ENCODE measurements at places on chromosomes 16 and 17.

- DNase-seq: no peak
Observed at GRCh38 chr16:27238591-27238990, 30.0 kb downstream of the NSMCE1 start.

- DNase-seq: no peak
Observed at GRCh38 chr17:55783684-55784245, 32.9 kb downstream of the PCTP start.

DNA sequence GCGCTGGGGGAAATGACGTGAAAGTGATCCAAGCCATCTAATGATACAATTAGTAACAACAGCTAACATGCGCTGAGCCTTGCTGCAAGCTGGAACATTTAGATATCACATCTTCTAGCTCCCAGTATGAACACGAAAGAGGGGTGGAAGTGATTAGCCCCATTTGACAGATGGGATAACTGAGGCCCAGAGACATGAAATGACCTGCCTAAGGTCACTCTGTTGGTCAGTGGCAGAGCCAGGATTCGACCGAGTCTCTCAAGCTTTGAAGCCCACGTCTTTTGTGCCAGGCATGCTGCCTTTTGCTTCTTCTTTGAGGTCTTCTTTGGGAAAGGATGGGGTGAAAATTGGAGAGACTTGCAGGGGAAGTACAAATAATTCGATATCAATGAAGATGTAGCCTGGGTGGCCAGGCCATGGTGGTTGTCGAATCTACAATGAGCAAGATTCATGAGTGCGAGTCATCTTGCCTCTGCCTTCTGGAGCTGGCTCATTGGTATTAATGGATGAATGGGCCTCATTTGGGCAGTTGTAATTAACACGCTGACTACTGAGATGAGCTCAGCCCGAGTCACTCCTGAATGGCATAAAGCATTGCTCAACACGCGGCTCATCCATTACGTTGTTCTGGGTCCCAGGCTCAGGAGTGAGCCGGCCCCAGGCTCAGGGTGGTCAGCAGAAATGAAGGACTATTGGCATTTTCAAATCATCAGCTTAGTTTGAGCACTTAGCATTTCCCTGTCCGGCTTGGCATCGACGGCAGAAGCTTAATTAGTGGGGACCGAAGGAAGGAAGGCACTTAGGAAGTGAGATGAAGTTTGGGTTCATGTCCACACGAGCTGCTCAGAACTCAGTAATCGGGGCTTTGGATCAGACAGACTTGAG lies 28.0 kb upstream of the GPRC5B start:
- no peak for DNase-seq

GRCh38 chr17:39062846-39063680 lies 88.4 kb downstream of the PLXDC1 start:
- DNase-seq: no peak

DNA sequence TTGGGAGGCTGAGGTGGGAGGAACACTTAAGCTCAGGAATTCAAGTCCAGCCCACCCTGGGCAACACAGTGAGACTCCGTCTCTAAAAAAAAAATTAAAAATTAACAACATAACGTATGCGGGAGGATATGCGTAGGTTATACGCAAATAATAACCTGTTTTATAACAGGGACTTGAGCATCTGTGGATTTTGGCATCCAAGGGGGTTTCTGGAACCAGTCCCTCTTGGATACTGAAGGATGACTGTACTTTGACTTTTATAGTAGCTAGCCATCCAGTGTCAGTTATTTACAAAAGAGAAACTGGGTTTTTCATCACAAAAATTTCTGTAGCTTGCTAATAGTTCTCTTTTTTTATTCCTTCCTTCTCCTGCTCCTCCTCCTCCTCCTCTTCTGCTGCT lies 64.5 kb downstream of the TNRC6C start:
- DNase-seq: no peak

- no peak for DNase-seq
Observed at GRCh38 chr17:38798614-38799500, 499 bp downstream of the PIP4K2B start.

DNA sequence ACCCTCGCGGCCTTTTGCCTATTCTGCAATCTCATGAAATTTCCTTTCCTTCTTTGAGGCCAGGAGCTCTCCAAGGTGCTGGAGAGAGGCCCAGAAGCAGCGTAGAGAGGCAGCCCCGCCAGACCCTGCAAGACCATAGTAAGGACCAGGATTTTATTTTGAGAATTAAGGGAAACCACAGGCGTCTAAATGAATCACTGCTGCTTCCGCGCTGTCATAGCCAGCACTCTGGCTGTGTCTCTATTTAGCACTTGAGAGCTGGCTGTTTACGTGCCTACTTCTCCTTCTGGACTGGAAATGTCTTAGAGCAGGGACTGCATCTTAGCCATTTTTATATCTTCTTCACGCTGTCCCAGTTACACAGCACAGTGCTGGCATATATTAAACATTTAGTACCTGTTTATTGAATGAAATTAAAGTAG lies 37.6 kb upstream of the PIRT start:
- DNase-seq: no peak

- no peak for DNase-seq
Observed at GRCh38 chr17:81519284-81520020, 6.9 kb upstream of the ACTG1 start.

- no peak for DNase-seq
Observed at GRCh38 chr17:73042809-73043685, 49.4 kb downstream of the SLC39A11 start.

- DNase-seq: no peak
Observed at GRCh38 chr16:86918637-86919036, 340.3 kb downstream of the FOXL1 start.

- no peak for DNase-seq
Observed at GRCh38 chr17:51154176-51154575, 817 bp downstream of the NME1 start.

- no peak for DNase-seq
Observed at GRCh38 chr17:35084987-35085386, 21.5 kb upstream of the RFFL start.

DNA sequence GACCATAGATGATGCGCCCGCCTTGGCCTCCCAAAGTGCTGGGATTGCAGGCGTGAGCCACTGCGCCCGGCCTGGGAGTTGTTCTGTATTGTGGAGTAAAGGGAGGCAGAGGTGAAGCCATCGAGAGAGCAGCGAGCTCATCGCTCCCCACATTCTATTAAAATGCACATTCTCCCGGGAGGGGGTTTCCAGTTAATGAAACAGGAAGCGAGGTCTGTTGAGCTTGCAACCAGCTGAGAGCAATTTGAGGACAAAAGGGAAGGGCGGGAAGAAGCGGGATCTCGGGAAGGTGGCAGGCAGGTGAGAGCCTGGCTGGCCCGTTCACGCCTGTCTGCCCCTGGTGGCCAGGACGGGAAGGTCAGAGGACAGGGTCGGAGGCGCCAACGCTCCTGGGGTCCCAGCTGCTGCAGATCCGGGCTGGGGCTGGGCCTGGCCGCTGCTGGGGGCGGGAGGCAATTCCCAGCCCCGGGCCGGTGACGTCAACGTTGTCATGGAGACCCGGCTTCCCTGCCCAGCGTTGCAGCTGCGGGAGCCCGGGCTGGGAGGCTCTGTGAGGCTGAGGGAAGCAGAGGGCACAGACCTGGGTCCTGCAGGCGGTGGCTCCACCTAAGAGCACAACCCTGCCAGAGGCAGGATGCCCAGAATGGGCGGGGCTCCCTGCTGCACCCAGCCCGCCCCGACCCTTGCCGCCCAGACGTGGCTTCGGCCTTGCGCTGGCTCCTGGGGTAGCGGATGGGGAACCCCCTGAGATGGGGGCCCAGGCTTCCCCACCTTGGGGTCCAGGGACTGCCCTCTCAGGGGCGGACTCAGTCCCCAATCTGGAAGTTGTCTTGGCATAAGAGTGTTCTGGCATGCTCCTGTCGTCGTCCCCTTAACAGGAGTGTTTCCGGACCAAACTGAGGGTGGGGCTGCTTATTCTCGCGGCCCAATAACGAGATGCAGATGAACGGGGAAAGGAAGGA lies 48.7 kb upstream of the PLCG2 start:
- peak; percentile 49 for DNase-seq

- no peak for DNase-seq
Observed at GRCh38 chr16:55585631-55586030, 19.1 kb downstream of the CAPNS2 start.

GRCh38 chr16:49024896-49025295 lies 256.7 kb downstream of the CBLN1 start:
- DNase-seq: no peak

GRCh38 chr16:55849536-55849935 lies 16.6 kb upstream of the CES1 start:
- DNase-seq: no peak

GRCh38 chr16:86752582-86753175 lies 174.3 kb downstream of the FOXL1 start:
- DNase-seq: no peak

DNA sequence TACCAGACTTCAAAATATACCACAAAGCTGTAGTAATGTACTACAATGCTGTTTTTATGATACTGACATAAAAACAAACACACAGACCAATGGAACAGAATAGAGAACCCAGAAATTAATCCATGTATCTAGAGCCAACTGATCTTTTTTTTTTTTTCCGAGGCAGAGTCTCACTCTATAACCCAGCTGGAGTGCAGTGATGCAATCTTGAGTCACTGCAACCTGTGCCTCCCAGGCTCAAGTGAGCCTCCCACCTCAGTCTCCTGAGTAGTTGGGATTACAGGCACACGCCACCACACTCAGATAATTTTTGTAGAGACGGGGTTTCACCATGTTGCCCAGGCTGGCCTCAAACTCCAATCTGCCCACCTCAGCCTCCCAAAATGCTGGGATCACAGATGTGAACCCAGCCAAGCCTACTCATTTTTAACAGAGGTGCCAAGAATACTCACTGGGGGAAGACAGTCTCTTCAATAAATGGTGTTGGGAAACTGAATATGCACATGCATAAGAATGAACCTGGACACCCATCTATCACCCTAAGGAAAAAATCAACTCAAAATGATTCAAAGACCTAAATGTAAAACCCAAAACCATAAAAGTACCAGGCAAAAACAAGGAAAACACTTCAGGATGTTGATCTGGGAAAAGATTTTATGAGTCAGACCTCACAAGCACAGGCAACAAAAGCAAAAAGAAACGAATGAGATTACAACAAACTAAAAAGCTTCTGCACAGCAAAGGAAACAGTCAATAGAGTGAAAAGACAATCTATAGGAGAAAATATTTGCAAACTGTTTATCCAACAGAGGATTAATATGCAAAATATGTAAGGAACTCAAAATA lies 63.1 kb downstream of the STX8 start:
- DNase-seq: no peak

DNA sequence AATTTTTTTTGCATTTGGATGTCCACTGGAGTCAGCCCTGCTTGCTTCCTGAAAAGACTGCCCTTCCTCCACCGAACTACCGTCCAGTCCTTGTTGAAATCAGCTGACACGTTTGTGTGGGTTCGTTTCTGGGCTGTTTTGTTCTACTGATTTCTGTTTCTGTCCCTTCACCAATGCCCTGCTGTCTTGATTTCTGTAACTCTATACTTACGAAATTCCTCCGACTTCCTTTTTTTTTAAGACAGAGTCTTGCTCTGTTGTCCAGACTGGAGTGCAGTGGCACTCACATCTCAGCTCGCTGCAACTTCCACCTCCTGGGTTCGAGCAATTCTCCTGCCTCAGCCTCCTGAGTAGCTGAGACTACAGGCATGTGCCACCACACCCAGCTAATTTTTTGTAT lies 8.4 kb upstream of the GAA start:
- no peak for DNase-seq

DNA sequence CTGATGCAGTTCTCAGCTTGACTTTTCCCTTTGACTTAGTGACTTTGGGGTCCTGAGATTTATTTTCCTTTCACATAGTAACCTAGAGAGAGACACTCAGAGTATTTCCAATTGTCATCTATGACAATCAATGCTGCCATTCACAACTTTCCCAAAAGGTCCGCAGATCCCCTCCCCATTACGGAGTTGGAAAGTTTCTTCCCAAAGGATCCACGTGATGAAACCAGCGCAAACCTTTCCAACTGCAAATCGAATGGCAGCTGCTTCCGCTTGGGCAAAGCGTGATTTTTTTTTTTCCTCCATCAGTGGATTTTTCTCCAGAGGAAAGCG lies 538 bp upstream of the FCSK start:
- DNase-seq: no peak

GRCh38 chr17:63774141-63774968 lies at the start of gene DDX42:
Gene DDX42 (plus strand): TSS chr17:63774170. CDS start chr17:63787050, 12,880 bp downstream.
- no peak for DNase-seq

DNA sequence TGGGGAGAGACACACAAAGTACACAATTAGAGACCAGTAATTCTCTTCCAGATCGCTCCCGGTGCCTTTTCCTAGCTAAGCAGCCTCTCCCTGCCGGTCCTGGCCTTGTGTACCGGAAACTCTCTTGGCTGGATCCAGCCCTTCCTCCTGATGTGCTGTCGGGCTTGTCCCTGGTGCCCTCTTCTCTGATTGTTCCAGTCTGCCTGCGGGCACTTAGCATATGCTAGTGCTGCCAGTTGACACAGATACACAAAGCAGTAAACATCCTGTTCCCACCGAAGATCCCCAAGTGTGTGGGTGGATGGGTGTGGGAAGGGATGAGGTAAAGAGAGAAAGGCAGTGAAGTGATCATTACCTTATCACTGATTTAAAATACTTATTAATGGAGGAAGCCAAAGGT lies 9.7 kb downstream of the HS3ST3B1 start:
- DNase-seq: no peak

DNA sequence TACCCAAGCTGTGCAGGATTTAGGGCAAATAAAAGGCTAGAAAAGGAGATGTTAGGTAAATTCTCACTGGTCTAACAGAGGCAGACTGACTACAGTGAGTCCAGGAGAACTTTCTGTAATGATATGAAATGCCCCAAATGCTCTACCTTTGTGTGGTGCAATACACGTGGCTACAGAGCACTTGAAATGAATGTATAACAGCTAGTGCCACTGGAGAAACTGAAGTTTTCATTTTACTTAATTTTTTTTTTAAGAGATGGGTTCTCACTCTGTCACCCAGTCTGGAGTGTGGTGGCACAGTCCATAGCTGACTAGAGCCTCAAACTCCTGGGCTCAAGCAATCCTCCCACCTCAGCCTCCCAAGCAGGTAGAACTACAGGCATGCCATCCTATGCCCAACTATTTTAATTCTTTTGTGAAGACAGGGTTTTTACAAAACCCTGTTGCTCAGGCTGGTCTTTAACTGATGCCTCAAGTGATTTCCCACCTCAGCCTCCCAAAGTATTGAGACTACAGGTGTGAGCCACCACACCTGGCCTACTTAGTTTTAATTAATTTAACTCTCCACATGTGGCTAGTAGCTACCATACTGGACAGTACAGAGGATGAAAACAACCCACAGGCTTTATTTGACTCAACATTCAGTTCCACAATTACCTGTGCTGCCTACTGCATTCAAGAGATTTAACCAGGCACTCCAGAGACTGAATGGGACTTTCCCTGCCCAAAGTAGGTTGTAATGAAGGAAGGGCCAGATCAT lies 84.8 kb upstream of the PLEKHM1 start:
- no peak for DNase-seq

- no peak for DNase-seq
Observed at GRCh38 chr16:13961099-13961811, 41.3 kb downstream of the ERCC4 start.

- DNase-seq: no peak
Observed at GRCh38 chr16:71883849-71884638, at the start of gene ZNF821. Gene ZNF821 (minus strand): TSS chr16:71884182. CDS start chr16:71879946, 4,236 bp downstream.

DNA sequence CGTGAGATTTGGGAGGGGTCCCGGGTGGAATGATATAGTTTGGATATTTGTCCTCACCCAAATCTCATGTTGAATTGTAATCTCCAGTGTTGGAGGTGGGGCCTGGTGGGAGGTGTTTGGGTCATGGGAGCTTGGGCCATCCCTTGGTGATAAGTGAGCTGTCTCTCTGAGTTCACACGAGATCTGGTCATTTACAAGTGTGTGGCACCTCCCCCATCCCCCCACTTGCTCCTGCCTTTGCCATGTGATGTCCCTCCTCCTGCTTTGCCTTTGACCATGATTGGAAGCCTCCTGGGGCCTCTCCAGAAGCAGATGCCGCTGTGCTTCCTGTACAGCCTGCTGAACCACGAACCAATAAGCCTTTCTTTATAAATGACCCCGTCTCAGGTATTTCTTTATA lies 21.3 kb upstream of the BAIAP2 start:
- no peak for DNase-seq
